GM19239 (cell line): ENCODE measurements at places on chromosomes 7 and 10.

- DNase-seq = no peak
These were observed 7.4 kb upstream of the OSBPL3 start for GRCh38 chr7:24987331-24987842.

GRCh38 chr7:40354711-40355110, 219.9 kb downstream of the SUGCT start:
- DNase-seq = no peak

DNA sequence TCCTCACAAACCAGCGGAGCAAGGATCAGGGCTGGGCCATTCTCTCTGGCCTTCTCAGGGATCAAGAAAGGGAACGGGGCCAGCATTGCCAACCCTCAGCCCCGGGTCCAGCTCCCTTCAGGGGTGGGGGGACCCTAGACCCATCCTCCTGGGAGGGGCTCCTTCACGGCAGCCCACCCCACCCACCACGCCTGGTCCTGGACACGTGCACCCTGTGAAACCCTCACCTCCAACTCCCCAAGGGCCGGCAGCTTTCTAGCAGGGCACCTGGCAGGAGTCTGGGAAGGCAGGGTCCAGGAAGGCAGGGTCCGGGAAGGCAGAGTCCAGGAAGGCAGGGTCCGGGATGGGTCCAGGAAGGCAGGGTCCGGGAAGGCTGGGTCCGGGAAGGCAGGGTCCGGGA, 46.6 kb upstream of the ADGRA1 start:
- no peak for DNase-seq

GRCh38 chr7:3300221-3300650, 816 bp upstream of the SDK1 start:
- no peak for DNase-seq

- DNase-seq = no peak
These were observed 197.1 kb downstream of the SORCS1 start for GRCh38 chr10:106967452-106967851.

GRCh38 chr10:76736815-76737618, 900.6 kb downstream of the KCNMA1 start:
- DNase-seq = no peak

DNA sequence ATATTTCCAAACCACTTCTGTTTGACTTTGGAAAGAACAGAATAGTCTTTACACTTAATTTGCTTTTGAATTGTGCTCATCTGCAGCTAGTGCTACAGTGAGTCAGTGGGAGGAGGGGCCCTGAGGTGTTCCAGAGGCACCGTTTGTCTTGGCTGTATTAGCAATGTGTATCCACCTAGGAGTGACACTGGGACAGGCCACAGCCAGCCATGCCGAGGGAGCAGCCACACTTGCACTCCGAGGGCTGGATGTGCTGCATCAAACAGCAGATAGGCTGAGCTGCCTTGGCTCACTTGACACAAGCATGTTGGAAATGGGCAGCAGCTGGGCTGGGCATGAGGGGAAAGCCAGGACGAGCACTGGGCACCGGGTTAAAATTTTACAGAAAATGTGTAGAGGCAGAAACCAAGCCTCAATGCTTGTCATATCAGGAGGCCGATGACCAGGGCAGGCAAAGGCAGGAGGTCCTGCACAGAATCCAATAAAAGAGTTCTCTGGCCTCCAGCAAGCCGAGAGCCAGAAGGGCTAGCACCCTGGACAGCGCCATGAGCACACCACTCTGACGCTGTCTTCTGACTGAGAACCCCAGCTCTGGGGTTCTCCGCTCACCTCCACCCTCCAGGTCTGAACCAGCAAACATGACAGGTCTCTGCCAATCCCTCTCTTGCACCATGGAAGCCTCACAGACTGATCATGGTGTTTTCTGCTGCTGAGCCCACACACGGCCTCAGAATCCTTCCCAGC, 163.3 kb downstream of the GRID1 start:
- no peak for DNase-seq

DNA sequence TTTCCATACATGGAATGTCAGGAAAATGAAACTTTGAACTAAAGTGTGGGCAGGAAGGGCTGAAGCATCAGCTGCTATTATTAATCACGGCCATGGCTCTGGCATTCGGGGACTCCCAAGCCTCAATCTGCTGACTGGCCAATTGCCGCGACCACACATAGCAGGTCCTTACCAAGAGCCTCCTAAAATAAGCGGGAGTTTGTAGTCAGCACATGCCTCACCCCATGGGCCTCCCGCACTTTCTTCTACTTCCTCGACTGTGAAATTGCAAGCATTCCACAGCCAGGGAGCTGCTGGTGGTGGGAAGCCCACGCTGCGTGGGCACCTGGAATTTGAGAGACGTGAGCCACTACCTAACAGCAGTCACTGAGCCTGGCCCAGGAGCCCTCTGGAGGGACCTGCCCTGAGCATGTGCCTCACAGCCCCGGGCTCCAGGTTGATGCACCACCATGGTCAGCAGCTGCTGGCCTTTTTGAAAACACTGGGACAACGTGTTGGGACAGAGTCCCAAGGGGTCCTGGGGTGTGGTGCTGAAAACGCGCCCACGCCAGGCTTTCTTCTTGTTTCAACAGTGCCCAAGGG, 211.4 kb downstream of the TNS3 start:
- DNase-seq = no peak

DNA sequence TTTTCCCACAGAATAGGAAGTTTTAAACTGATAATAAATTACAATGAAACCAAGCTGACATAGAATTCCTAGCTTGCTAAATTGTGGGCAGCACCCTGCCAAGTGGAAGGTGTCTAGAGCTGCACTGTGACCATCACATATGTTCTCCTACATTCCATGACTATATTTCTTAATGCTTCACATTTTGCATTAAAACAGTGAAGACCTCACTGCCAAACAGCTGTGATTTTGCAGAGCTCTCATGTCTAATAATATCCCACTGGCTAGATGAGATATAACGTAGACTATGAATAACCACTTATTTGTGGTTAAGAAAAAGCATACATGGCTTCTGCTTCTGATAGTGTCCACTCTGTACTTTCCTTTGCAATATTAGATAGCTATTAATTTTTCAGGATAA, 228.3 kb upstream of the TEX47 start:
- no peak for DNase-seq

DNA sequence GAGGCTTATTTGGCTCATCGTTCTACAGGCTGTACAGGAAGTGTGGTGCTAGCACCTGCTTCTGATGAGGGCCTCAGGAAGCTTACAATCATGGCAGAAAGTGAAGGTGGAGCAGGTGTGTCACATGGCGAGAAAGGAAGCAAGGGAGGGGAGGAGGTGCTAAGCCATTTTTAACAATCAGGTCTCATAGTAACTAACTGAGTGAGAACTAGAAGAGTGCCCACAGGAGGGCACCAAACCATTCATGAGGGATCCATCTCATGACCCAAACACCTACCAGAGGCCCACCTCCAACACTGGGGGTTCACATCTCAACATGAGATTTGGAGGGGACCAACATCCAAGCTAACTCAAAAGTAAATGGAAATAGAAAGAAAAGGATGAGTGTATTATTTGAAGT, 78.1 kb downstream of the CXCL12 start:
- no peak for DNase-seq

DNA sequence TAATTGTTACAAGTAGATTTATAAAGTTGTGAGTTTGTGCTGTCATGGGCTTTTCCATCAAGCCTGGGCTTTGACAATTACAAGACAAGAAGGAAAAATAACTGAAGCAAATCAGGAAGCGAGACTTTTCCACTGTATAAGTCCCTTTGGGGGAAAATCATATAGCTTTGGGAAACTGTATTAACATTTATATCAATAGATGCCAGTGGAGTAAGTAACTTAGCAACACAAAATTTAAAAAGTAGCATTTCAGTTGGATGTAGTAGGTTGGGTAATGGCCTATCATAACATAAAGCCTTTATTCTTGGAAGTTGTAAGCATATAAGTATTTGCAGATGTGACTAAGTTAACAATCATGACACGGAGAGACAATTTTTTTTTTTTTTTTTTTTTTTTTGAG, 931.1 kb downstream of the CNTNAP2 start:
- DNase-seq = no peak

GRCh38 chr10:76918106-76918505, 719.5 kb downstream of the KCNMA1 start:
- no peak for DNase-seq

DNA sequence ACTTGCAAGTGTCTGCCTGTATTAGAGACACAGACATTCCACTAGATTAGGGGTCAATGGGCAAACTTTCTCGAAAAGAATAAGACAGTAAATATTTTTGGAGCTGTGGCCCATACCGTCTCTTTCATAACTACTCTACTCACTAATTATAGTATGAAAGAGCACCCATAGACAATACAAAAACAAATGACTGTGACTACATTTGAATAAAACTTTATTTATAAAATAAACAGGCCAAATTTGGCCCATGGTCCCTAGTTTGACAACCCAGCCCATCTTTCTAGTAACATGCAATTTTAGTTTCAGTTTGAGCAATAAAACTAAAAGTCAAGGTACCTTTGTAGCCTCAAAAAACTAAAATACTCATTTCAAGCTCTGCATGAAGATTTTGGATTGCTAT, 294.6 kb downstream of the PARD3 start:
- DNase-seq = no peak

- no peak for DNase-seq
These were observed 780.3 kb downstream of the LRMDA start for GRCh38 chr10:76211691-76212090.

DNA sequence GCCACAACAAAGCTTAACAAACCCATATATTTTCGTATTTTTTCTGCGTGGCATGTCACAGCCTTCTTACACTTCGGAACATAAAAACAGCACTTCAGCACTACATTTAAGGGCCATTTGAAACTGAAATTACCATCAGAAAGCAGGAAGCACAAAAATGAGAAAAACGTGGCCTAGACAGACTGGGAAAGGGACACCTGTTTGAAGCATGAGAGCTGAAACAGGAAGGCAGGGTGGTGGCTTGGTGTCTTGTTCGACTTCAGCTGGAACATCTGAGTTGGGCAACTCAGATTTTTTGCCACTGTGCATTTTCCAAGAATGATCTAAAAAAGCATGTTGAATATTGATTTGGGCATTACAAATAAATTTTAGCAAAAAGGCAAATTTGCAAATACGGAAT, 243.2 kb downstream of the ELMO1 start:
- no peak for DNase-seq

DNA sequence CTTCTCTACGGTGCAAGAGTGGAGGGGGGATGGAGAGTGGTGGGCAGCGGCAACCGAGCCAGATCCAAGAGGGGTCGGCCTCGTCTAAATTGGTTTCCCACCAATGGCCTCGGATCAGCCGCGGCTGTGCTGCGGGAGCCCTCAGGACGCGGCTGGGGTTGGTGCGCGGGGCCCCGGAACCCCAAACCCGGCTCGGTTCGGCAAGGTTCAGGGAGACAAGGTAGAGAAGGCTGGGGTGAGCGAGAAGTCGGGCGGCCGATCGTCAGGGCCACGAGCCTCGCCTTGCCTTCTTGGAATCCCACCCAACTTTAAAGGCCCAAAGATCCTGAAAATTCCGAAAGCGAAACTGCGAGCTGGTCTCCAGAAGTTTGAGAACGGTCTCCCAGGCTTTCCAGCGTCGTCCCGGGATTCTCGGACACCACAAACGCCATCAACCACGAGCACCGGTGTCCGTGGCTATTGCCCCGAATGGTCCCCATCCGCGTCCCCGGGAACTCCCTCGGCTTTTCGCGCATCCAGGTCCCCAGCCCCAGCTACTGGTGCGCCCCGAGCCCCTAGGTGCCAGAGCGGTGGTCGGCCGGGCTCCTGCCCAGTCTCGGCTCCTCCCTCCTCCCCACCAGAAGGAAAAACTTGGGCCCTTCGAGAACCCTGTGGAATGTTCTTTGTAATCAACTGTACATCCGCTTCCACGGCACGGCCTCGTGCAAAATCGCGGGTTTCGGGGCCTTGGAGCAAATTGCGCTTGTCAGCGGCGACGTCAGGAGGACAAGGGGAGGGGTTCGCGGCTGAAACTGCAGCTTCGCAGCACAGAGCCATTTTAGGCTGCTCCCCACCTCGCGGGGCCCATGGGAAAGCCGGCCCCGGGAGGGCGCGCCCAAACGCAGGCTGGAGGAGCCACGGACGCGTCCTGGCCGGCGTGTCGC, 3.2 kb downstream of the SFMBT2 start:
- DNase-seq = no peak

GRCh38 chr10:65194555-65194954, 1673.4 kb downstream of the REEP3 start:
- DNase-seq = no peak

DNA sequence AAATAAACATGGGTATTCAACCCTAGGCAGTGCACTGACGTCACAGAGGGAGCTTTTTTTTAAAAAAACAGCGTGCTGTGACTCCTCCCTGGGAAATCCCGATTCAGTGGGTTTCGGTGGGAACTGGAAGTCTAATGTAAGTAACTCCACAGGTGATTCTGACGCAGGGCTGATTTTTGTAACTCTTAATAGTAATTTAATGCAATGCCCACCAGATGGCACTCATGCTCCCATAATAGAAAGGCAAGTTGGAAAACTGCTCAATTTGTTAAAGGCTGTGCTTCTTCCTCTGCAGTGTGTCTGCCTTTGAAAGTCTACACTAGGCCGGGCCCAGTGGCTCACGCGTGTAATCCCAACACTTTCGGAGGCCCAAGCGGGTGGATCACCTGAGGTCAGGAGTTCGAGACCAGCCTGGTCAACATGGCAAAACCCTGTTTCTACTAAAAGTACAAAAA, 10.9 kb upstream of the RSU1 start:
- no peak for DNase-seq

GRCh38 chr7:132655131-132655727, 79.0 kb upstream of the PLXNA4 start:
- DNase-seq = no peak

DNA sequence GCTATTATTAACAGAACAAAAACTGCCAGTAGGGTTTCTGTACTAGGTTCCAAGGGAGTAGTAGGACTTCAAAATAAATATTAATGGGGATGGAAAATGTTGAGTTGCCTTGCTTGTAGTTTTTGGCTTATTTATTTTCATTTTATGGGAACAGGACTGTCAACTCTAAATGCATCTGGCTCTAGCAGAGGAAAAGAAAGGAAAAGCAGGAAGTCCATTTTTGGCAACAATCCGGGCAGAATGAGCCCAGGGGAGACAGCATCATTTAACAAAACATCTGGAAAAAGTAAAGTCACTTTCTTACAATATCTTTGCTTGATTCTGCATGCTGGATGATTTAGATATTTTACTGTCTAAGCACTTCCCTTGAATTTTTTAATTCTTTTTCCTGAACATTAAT, 69.4 kb downstream of the NOC3L start:
- no peak for DNase-seq

DNA sequence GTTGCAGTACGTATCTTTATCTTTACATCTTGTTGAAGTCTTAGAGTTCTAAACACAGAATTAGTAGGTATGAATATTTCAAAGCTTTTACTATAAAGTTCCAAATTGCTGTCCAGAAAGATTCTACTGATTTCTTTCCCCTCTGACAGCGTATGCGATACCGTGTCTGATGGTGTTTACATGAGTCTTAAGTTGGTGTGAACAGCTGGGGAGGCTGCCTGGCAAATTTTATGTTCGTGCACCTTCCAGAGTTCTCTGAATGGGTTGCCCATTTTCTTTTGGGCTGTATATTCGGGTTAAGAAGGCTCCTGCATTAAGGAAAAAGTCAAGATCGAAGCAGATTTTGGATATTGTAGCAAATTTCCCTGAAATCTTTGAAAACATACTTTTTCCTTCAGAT, 8.3 kb downstream of the MDH2 start:
- DNase-seq = no peak
